Activated CD8-positive, alpha-beta T cell treated with anti-CD3 and anti-CD28 coated beads, Interleukin-2, amount 10 ng/mL, durations not matched to agents 7 days and 5 days (primary cell): ENCODE measurements at places on chromosomes 16 and 17.

DNA sequence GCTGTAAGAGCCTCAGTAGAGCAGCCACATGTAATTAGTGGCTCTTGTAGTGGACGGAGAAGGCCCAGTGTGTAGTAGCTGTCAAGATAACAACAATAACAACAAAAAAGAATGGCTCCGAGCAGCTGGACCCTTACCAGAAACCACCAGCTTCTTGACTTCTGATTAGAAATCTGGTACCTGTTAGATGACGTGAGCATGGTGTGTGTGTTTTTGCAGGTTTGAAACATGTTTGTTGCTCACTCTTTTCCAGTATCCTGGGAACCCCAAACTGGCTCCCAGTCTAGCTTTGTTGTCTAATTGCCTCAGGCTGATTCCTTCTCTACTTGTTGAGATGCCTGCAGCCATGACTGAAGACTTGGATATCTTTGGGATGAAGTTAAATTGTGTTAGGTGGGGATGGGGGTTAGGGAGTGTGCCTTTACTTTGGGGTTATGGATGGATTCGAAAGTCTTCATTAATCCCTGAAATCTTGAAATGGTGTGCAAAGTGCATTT lies 21.0 kb downstream of the IGF2BP1 start:
- no peak for DNase-seq

- no peak for DNase-seq
These were observed 5.2 kb upstream of the SPHK1 start for GRCh38 chr17:76379275-76379641.

DNA sequence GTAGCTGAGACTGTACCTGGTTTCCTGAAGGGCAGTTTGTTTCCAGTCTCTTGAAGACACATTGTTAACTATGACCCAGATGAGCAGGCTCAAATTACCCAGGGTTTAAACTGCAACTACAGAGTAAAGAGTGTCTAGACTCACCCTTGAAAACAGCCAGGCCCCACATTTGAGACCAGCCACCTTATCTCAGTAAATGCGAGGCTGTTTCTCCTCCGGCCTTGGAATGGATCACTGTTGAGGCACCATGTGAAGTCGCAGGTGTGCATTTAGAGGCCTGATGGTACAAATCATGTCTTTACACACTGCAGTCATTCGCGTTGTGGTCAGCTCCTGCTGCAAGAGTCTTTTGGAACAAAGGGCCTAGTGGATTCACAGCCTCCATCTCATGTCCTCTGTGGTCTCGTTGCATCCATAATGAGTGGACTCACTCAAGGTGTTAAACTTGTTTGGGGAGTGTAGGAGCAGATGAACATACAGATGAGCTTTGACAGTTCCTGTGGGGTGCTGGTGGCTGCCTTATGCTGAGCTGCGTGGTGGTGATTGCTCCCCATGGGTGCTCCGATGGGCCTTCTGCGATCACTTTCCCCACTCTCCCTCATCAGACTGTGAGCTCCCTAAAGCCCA lies 18.5 kb upstream of the N4BP1 start:
- peak; percentile 18 for DNase-seq

DNA sequence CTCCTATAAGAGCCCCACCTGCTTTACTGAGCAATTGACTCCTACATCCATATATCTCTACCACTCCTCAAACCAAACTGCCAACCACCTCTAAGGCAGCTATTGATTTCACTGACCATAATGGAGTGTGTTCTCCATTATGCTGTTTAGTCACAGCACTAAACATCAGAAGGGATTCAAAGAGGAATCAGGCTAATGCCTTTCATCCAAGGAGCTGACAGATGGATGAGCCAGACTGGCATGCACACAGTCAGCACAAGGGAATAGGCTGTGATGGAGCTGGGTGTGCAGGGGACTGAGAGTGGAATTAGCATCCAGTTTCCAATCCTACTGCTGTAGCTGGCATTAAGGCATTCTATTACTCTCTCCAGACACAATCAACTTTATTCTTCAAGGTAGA lies 88.7 kb upstream of the CCL2 start:
- no peak for DNase-seq

GRCh38 chr16:9077091-9077809 lies 14.2 kb upstream of the HAPSTR1 start:
- no peak for DNase-seq

DNA sequence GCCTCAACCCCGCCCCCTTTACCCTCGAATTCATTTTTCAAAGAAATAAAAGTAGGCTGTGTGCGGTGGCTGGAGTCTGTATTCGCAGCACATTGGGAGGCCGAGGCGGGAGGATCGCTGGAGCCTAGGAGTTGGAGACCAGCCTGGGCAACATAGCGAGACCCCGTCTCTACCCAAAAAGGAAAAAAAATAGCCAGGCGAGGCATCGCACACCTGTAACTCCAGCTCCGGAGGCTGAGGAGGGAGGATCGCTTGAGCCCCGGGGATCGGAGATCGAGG lies 671 bp upstream of the TOP2A start:
- no peak for DNase-seq

- no peak for DNase-seq
These were observed 2.4 kb downstream of the NUP93 start for GRCh38 chr16:56732366-56732765.

DNA sequence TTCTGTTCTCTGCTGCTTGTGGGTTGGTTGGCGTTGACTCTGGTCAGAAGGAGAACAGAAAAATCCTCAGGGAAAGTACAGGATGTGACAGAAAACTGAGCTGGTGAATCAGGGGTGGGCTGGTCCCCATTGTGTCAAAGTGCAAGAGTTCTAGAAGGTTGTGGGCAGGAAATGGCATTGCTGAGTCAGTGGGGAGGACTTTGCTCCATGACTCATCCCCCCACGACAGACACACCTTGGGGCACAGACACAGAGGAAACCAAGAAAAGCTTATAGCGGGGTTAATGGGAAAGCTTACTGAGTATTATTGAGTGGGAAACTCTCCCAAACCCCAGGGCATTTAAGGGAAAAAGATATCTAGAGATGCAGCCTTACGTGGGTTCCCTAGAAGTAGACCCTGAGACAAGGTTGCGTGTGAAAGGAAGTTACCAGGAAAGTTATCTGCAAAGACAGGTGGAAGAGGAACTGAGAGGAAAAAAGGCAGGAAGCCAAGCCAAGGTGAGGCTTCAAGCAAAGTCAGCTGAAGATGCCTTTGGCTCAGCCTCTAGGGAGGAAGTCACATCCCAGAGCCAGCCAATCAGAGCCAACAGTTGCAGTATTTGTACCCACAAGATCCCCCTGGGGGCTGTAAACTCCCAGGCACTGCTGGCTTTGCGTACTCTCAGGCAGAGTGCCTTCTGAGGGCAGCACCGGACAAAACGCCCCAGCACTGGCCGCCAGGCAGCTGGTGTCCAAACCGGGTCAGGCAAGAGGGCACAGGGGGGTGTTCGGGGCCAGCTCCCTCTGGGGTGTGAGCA lies 86.4 kb downstream of the FOXL1 start:
- peak; percentile 67 for DNase-seq

DNA sequence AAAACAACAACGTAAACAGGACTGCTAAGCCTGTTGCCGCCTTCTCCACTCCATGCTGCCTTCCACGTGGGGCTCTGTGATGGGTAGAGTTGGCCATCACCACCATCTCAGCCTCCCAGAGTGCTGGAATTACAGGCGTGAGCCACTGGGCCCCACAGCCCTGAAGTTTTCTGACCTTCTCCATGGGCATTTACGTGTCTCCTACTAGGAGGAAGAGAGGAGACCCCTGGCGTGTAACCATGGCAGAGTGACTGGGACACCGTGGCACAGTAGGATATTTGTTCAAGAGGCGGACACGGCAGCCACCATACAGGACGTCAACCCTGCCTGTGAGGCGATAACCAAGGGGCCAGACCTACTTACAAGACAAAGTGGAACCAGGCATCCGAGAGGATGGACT lies 31.1 kb downstream of the TRPV3 start:
- DNase-seq: no peak

DNA sequence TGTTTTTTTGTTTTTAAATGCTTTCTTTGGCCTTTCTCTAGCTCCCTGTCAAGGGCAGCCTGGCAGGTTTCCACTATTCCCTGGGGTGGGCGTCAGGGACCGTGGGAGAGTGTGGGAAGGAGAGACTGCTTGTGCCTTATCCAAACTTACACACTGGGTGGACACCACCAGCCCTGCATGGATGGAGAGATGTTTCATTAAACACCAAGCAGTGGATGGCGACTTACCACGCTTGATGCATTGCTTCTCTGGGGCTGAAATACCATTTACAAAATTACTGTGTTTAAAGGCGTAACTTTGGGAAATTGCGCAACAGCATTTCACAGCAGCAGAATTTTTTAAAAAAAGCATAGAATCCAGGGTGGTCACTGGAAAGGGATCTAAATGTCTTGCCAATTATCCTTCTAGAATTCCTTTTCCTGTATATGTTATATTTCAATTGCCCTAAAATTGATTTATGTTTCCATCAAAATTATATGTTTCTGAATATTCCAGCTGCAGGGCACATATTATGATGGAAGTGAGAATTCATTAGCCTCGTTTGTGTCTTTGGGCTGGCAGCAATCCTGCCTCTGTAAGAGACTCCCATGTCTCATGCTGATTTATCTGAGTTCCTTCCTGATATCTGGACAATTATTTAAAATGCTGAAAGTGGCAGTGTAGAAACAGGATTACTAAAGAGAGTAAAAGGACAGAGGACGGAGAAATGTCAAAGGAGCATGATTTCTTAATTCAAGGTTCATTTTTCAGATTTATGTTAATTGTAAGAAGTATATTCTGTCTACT lies 247.3 kb downstream of the GRIN2A start:
- DNase-seq: no peak
